Cerebellar nuclear complex (tissue), 1 donor: ENCODE measurements at places on chromosomes 4 and X.

DNA sequence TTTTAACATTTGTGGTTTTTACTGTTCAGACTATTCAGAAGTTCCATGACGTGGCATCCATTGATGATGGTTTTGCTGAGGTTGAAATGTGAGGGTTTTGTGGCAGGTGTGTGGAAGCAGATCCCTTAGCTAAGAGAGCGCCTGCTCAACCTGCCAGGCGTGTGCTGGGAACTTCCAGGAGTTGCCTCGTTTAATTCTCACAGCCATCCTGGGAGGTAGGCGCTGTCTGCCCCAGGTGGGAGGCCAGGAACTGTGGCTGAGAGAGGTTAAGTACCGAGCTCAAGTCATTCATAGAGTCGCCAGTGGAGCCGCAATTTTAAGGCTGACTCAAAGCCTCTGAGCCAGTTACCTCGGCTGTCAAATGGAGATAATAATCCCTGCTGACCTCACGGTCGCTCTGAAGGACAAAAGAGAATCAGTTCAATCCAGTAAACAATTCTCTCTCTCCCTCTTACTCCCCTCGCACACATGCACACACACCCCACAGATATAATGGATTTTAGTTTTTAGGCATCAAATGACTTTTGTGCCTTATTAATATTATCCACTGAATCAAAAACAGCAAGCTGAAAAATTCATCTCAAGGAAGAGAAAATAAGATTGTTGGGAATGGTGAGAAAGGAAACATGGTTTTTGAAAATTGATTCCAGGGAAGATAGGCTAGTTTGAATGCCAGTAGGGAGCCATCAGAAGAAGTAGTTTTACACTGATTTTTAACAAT, 171.3 kb downstream of the PTTG2 start:
- DNase-seq = no peak

- DNase-seq = no peak
These were observed 55.3 kb downstream of the EGF start for GRCh38 chr4:109967798-109968520.

DNA sequence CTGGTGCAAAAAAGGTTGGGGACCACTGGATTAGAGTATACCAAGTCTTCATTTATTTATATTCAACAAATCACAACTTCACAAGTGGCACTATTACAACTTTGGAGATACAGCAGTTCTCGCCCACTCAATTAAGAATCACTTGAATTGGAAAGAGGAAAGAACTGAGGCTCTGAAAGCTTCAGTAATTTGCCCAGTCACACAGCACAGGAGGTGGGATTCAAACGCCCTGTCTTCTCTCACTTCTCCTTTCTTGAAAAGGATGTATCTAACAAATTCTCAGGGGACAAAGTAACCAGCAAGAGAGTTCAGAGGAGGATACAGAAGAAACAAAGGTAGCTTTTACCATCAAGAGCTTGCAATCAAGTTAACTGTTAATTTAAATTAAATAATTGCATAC, 12.4 kb downstream of the SMIM14 start:
- no peak for DNase-seq

GRCh38 chr4:98179951-98180350, 36.7 kb upstream of the STPG2 start:
- no peak for DNase-seq

- no peak for DNase-seq
These were observed 178.9 kb downstream of the RAPGEF2 start for GRCh38 chr4:159281771-159282170.

DNA sequence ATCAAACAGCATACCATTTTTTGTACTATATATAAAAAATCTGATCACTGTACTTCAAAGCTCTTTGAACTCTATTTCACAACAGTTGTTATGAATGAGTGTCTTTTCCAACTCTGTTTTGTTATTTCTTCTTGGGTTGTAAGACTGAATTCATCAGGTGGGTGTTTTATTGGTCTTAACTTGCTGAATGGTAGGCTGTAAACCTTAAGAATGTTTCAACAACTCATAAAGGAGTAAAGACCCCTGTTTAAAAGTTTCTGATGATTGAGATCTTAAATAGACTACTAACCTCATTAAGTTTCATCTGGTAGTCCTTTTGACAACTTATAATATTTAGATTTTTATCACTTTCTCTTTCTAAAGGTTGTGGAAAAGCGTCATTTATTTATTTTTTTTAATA, 18.4 kb upstream of the STAG2 start:
- no peak for DNase-seq

DNA sequence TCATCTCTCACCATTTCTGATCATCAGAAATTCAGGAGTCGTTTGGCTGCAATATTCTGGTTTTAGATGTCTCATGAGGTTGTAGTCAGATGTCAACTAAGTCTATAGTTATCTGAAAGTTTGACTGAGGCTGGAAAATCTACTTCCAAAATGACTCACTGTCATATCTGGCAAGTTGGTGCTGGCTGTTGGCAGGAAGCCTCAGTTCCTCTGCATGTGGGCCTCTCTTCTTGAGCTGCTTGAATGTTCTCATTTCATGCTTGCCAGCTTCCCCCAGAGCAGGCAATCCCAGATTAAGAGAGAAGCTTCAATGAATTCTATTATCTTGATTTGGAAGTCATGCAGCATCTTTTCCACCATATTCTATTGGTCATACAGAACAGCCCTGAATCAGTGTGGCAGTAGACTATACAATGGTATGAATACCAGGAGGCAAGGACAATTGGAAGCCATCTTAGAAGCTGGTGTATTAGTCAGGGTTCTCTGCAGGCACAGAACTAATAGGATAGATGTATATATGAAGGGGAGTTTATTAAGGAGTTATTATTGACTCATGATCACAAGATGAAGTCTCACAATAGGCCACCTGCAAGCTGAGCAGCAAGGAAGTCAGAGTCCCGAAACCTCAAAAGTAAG, 46.8 kb upstream of the ELF2 start:
- no peak for DNase-seq

DNA sequence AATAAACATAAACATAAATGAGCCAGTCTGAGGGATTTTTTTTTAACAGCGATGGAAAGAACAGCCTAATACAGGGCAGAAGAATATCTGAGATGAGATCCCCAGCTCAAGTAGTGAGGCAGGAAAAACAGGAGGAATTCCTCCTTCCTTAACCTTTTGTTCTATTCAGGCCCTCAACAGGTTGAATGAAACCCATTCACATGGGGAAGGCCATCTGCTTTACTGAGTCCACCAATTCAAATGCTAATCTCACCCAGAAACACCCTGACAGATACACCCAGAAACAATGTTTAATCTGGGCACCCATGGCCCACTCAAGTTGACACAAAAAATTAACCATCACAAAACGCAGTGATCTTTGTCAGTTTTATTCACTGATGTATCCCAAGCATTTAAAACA, 45.5 kb downstream of the SMIM31 start:
- no peak for DNase-seq

DNA sequence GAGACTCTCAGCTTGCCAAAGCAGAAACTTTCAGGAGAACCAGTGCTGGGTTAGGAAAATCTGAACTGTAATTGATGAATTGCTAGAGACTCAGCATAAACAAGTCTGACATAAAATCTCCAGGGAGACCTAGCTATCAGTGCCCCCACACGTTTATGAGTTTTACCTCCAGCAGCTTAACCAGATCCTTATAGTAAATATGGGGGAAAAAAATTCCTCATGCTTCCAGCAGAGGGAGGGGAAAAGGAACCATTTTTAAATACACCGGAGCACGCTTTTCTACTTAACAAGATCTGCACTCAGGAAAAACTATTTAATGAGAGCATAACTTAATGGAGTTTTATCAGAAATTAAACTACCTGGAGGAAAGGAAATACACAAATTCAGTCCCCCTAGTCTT, 1040.7 kb upstream of the INTU start:
- DNase-seq = no peak

- DNase-seq = no peak
These were observed 933 bp downstream of the CNKSR2 start for GRCh38 chrX:21374994-21375707.

DNA sequence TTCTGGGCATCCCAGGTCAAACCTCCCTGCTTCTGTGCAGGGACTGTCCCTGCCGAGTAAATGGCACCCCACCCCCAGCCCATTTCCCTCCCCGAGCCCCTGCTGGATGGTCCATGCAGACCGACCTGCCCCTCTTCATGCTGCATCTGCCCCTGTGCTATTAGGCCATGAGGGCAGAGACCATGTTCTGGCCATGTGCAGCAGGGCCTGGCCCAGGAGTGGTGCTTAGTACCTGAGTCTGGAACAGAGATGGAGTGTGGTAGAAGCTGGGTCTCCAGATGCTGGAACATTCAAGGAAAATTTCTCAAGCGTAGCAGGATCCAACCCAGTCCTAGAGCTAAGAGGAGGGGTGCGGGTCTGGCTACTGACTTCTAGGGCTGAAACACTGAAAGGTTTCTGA, 15.3 kb upstream of the UBA1 start:
- DNase-seq = no peak

GRCh38 chrX:49197543-49198087, 2.4 kb downstream of the SYP start:
- no peak for DNase-seq

- DNase-seq = no peak
These were observed 54.5 kb downstream of the LCORL start for GRCh38 chr4:17967078-17967477.

DNA sequence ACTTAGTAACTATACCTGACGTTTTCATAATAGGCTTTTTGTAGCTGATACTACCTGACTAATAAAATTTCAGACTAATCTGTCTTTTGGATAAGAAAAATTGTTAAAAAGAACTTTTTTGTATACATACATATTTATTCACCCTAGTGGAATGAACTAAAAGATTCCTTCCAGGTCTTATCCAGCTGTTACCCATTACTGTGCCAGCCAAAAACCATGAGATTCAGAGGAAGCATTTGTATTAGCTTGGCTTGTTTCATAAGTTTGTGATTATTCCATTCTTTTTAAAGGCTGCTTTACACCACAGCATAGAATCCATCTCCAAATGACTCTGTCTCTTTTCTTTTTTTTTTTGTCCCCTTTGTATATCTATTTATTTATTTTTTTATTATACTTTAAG, 149.4 kb downstream of the FAT4 start:
- no peak for DNase-seq

- no peak for DNase-seq
These were observed 118.6 kb upstream of the NEIL3 start for GRCh38 chr4:177190995-177191580.

DNA sequence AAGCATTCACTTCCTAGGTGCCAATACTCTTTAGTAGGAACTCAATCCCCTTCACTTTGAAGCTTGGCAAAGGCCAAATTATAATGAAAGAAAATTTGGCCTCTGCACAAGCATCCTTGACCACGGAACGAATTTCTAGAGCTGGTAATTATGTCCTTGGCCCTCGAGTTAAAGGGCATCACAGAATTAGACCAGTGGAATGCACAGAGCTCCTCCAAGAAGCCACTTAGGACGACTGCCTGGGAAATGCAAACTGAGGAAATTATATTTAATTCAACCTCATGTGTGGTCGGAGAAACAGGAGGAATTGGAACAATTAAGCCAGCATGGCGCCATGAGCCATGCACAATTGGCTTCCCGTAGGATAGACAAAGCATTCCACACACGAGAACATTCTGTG, 59.3 kb downstream of the NLGN4X start:
- no peak for DNase-seq

DNA sequence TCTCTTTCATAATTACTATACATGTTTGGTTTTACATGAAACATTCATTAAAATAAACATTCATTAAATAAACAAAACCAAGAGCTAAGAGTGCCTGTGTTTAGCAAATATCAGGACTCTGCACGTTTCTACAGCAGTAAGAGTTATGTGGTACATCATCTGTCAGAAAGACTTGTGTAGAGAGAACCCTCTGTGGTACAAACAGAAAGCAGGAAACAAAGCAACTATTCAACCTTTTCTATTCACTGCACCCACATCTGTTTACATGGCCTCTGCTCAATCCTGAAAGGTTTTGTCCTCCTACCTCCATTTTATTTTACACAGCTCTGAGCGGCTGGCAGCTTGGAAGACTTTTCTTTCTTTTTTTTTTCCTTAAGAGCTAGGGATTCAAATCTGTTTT, 90.7 kb upstream of the PCDH18 start:
- DNase-seq = no peak

DNA sequence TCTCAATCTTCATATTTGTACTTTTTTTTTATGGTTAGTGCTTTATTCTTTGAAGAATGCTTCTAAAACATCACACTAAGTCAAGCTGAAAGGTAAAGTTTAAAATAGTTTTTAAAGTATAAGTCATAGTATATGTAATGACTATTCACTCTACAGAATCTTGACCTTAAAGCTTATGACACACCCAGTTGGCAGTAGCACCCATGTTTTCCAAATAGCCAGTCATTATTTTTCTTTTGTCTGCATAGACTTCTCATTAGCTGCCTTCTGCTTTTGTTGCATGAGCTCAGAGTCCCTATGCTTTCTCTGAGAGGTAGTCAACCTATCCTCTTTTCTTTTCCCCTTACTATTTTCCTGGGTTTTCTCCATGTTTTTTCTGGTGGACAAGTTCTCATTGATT, 231.5 kb downstream of the PCDH18 start:
- no peak for DNase-seq
